Thymus (tissue), 14 donors: ENCODE measurements at places on chromosomes 6 and 20.
A peak's percentile ranks its signal among the peaks of the same experiment; 100 is the strongest.

DNA sequence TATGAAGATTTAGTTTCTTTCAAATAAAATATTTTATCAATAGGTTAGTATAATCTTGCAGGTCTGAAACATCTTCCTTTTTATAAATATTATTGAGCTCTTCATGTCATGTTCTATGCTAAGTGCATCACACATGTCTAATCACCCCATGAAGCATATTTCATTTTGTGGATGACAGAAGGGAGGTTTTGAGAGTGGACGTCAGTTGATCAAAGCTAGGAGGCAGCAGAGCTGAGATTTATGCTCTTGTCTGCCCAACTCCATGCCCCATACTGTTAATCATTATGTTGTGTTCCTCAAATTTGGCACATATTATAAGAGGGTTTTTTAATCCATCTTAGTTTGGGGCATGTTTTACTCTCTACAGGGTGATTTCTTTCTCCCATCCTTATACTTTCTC lies 22.7 kb downstream of the DSE start:
- no peaks in the 10 kb centered on the region for H3K4me1 ChIP-seq
- no peak overlapping the region for H3K27ac ChIP-seq
- no peak overlapping the region for H3K4me3 ChIP-seq
- DNase-seq = no peak

- no peak overlapping the region for H3K27ac ChIP-seq
- no peaks in the 10 kb centered on the region for H3K27me3 ChIP-seq
Measured at GRCh38 chr20:23434521-23435313, 4.8 kb upstream of the CSTL1 start.

DNA sequence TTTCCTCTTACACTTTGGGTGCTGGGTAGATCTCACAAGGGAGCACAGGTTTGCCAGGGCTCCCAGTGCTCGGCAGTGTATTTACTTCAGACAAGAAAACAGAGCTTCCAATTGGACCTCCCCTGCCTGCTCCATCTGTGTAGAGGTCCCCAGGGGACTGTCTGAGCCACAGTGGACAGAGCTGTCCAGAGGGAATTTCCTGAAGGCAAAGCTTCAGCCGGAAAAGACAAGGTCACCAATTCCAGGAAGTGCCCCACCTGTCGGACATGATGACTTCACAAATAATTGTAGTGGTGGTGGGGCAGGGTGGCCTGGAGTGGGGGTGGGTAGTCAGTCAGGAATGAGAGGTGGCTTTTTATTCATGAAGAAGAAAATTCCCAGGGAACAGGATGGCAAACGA lies 18.6 kb downstream of the ADGRF5 start:
- H3K4me3 ChIP-seq = no peak overlapping the region
- no peak for DNase-seq
- no peaks in the 10 kb centered on the region for H3K27me3 ChIP-seq
- H3K36me3 ChIP-seq = no peaks in the 10 kb centered on the region

GRCh38 chr20:63011798-63012197 lies 5.0 kb upstream of the BHLHE23 start:
- H3K4me3 ChIP-seq = no peak overlapping the region
- DNase-seq = no peak
- H3K36me3 ChIP-seq = peaks cover 9% of the 10 kb centered on the region
- peaks cover 14% of the 10 kb centered on the region for H3K27me3 ChIP-seq

DNA sequence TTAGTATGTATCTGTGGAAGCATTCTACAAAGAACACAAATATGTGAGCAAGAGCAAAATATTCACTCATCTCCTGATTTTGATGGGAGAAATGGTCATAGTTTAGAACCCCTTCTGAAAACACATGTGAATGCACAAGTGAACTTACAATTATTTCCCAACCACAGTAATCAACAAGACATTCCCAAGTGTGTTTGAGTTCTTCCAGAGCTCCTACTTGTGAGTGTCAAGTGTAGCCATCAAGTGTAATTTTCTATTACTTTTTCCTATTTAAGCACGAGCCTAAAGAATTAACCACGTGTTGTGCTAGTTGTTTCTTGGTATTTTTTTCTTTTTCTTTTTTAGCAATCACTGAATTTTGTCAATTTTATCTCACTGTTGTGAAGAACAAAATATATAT lies 402.3 kb downstream of the NKAIN2 start:
- no peak overlapping the region for H3K27ac ChIP-seq
- H3K4me3 ChIP-seq = no peak overlapping the region
- H3K4me1 ChIP-seq = no peaks in the 10 kb centered on the region
- DNase-seq = no peak

GRCh38 chr6:113998811-113999210 lies 27.9 kb upstream of the HDAC2 start:
- DNase-seq = no peak
- H3K4me3 ChIP-seq = no peak overlapping the region
- no peaks in the 10 kb centered on the region for H3K4me1 ChIP-seq
- H3K27me3 ChIP-seq = no peaks in the 10 kb centered on the region
- H3K36me3 ChIP-seq = no peaks in the 10 kb centered on the region
- no peak overlapping the region for H3K27ac ChIP-seq

- H3K27me3 ChIP-seq = no peaks in the 10 kb centered on the region
- no peak overlapping the region for H3K27ac ChIP-seq
- DNase-seq = no peak
- H3K36me3 ChIP-seq = no peaks in the 10 kb centered on the region
Measured at GRCh38 chr6:133185731-133186130, 55.4 kb upstream of the EYA4 start.

GRCh38 chr20:46914789-46915379 lies 20.2 kb downstream of the EYA2 start:
- no peaks in the 10 kb centered on the region for H3K36me3 ChIP-seq
- DNase-seq = no peak
- no peaks in the 10 kb centered on the region for H3K4me1 ChIP-seq
- H3K27ac ChIP-seq = peak overlapping the region; percentile 4

GRCh38 chr20:17298171-17298570 lies 71.3 kb downstream of the PCSK2 start:
- H3K4me3 ChIP-seq = no peak overlapping the region
- no peaks in the 10 kb centered on the region for H3K36me3 ChIP-seq

DNA sequence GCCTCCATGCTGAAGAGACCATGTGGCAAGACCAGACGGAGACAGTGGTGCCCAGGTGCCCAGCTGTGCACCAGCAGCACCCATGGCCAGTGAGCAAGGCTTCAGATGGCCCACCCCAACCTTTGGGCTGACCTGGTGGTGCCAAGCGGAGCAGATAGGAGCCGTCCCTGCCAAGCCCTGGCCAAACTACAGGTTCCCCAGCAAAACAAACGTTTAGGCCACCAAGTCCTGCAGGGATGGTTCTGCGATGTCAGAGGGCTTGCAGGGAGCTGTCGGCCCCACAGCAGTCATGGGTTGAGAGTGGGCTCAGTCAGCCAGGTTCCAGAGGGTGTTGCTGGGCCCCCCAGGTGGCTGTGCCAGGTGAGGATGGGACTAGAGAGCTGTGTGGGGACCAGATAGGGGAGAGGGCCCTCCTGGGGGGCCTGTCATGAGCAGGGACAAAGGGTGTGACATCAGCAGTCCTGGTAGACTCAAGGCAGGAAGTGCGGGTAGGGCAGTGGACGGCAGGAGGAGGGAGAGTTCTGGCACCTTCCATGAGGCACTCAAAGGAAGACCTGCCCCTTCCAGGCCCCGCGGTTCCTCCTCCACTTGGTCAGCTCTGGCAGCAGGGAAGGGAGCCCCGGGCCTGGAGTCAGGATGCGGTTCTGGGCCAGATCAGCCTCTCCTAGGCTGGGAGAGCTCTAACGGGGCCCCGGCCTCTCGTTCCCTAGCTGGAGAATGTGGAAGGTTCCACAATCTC lies 342.4 kb downstream of the ZFAND3 start:
- peaks cover 2% of the 10 kb centered on the region for H3K4me1 ChIP-seq
- no peak overlapping the region for H3K4me3 ChIP-seq
- no peaks in the 10 kb centered on the region for H3K36me3 ChIP-seq
- no peak overlapping the region for H3K27ac ChIP-seq

DNA sequence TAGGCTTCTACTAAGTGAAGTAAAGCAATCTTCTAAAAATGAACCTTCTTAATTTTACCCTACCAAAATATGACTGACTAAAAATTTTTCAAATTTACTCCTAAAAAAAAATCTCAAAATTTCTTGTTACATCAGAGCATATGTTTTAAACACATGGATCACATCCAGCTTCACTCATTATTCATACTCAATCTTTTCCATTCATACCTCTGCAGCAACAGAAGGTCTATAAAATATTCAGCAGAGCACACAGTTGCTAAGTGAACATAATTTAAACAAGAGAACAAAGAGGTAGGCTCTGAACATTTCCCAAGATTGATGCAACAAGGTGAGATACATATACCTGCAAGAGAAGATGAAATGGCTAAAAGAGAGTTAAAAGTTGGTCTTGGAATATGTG lies 213.9 kb downstream of the SOD2 start:
- H3K4me1 ChIP-seq = no peaks in the 10 kb centered on the region
- H3K36me3 ChIP-seq = no peaks in the 10 kb centered on the region
- H3K4me3 ChIP-seq = no peak overlapping the region
- no peaks in the 10 kb centered on the region for H3K27me3 ChIP-seq

GRCh38 chr6:89640804-89641203 lies 2.3 kb upstream of the LYRM2 start:
- no peak overlapping the region for H3K27ac ChIP-seq
- H3K4me1 ChIP-seq = peaks cover 13% of the 10 kb centered on the region
- DNase-seq = no peak
- no peaks in the 10 kb centered on the region for H3K27me3 ChIP-seq

DNA sequence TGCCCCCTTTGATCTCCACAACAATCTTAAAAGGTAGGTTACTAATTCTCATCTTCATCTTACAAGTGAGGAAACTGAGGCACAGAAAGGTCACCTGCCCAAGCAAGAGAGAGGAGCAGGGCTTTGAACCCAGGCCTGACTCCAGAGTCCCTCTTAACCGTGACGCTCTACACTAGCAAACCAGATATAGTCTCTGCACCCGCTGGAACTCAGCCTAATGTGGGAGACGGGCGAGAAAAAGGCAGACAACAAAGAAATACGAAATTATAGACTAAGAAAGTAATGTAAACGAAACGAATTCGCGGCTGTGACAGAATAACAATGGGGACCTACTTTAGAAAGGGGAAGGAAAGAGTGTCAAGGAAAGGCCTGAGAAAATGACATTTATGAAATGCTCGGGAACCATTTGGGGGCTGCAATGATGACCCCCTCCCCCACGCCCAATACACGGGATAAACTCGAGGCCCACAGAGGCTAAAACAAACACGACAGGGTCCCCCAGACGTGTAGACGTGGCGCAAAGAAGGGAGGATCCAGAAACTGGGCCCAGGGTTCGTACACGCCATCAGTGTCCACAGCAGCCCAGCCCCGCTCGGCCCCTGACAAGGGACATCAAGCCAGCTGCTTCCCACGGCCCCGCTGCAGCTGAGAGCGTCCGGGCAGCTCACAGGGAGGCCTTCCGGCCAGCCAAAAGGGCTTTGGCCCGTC lies 637 bp downstream of the TRPC4AP start:
- peaks cover 6% of the 10 kb centered on the region for H3K36me3 ChIP-seq
- H3K27me3 ChIP-seq = no peaks in the 10 kb centered on the region
- H3K4me3 ChIP-seq = peak overlapping the region; percentile 97
- DNase-seq = no peak
- peak overlapping the region; percentile 83 for H3K27ac ChIP-seq
- peaks cover 18% of the 10 kb centered on the region for H3K4me1 ChIP-seq

DNA sequence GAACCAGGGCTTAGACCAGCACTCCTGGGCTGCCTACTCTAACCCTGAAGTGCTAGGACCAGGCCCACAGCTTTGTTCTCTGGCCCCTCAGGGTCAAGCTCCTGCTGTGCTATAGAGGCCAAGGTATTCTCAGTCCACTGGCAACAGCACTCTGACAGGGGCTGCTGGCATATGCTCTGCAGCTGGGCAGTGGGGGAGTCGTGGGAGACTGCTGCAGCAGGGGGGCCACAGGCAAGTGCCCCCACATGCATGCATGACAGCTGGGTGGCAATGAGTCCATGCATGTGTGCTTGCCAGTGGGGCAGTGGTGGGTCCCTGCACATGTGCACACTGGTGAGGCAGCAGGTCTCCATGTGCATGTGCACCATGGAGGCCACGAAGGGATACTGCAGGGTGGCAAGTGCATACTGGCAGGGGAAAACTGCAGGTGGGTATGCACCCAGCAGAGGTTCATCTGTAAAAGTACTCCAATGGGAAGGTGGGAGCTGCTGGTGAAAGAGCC lies 364.9 kb upstream of the IRAK1BP1 start:
- no peaks in the 10 kb centered on the region for H3K36me3 ChIP-seq
- DNase-seq = no peak
- no peak overlapping the region for H3K27ac ChIP-seq
- H3K4me3 ChIP-seq = no peak overlapping the region

- H3K27ac ChIP-seq = no peak overlapping the region
- H3K4me3 ChIP-seq = no peak overlapping the region
- H3K27me3 ChIP-seq = no peaks in the 10 kb centered on the region
- DNase-seq = no peak
- peaks cover 5% of the 10 kb centered on the region for H3K4me1 ChIP-seq
Measured at GRCh38 chr20:20706285-20706684, 6.2 kb downstream of the RALGAPA2 start.

DNA sequence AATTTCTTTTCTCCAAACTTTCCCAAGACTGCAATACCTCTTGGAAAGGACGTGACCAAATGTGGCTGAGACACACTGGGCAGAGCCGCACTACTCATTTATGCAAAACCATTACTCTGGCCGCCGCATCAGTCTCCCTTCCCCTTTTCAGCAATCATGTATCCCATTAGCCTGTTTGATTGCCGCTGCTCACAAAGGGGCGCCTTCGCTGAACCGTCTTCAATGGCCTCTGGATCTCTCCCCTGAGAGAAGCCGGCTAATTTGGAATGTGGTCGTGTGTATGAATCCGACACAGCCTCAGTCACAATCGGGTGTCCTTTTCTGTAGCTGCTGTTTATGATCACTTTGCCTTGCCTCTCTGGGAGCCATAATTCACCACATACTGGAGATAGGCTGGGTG lies 361.1 kb downstream of the ZFAND3 start:
- no peak overlapping the region for H3K4me3 ChIP-seq
- no peaks in the 10 kb centered on the region for H3K36me3 ChIP-seq
- no peaks in the 10 kb centered on the region for H3K4me1 ChIP-seq

DNA sequence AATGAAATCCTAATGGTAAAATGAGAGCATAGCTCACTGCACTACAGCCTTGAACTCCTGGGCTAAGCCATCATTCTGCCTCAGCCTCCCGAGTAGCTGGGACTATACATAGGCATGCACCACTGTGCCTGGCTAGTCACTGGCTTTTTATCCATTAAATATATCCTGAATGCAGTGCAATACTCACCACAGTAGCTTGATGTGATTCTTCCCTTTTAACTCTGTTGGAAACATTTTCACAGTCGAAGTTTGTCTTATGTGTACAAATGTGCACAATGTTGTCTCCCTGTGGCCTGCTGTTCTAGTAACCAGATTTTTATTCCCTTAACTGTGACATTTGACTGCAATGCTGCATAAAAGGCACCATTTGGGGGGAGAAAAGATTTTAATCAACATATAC lies 56.7 kb downstream of the TRMT6 start:
- no peaks in the 10 kb centered on the region for H3K4me1 ChIP-seq
- H3K36me3 ChIP-seq = no peaks in the 10 kb centered on the region
- no peak overlapping the region for H3K27ac ChIP-seq
- no peaks in the 10 kb centered on the region for H3K27me3 ChIP-seq
- DNase-seq = no peak
- no peak overlapping the region for H3K4me3 ChIP-seq
